ENCODE measurements at places on chromosomes 7 and 10.

GRCh38 chr7:20554072-20554471, 61.4 kb upstream of the ABCB5 start:
- no peak for DNase-seq

DNA sequence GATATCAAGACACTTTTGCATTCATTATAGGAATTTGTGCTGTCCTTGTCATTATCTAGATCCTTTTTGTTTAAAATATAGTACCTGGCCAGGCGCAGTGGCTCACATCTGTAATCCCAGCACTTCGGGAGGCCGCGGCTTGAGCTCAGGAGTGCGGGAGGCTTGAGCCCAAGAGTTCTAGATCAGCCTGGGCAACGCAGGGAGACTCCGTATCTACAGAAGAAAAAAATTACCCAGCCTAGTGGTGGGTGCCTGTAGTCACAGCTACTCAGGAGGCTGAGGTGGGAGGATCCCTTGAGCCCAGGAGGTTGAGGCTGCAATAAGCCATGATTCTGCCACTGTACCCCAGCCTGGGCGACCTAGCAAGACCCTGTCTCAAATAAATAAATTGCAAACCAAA, 621 bp upstream of the MORN4 start:
- DNase-seq, result peak; percentile 38

DNA sequence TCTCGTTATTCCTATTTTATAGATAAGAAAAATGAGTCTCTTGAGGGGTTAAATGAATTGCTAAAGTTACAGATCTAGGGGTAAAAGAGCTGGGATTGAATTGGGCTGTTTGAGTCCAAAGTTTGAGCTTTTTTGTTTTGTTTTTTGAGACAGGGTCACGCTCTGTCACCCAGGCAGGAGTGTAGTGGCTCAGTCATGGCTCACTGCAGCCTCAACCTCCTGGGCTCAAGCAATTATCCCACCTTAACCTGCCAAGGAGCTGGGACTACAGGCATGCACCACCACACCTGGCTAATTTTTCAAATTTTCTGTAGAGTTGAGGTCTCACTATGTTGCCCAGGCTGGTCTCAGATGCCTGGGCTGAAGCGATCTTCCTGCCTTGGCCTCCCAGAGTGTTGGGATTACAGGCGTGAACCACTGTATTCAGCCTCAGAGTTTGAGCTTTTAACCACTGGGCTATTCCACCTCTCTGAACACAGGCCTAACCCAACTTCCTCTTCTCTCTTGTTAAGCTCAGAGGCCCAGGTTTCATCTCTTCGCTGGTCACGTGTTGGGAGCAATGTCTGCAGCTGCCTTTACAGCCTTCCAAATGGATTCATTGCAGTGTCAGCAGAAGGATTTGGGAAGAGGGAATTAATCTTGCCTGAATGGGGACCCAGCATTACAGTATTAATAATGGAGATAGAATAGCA, 8.0 kb downstream of the SUFU start:
- DNase-seq, result no peak

- DNase-seq, result no peak
Measured at GRCh38 chr7:51142741-51143385, 173.7 kb downstream of the COBL start.

GRCh38 chr10:97157578-97158095, 28.1 kb downstream of the SLIT1 start:
- DNase-seq, result no peak

- no peak for DNase-seq
Measured at GRCh38 chr7:66933469-66933868, 12.4 kb downstream of the TMEM248 start.

DNA sequence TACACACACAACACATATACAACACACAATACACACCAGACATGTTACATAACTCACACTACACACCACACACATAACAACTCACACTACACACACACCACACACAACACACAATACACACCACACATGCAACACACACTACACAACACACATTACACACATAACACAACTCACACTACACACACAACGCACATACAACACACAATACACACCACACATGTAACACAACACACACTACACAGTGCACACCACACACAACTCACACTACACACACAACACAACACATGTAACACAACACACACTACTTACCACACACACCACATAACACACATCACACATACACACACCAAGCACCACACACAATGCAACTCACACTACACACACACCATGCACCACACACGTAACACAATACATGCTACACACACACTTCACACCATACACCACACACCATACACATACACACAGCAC, 166.5 kb downstream of the KCNMA1 start:
- DNase-seq, result no peak

DNA sequence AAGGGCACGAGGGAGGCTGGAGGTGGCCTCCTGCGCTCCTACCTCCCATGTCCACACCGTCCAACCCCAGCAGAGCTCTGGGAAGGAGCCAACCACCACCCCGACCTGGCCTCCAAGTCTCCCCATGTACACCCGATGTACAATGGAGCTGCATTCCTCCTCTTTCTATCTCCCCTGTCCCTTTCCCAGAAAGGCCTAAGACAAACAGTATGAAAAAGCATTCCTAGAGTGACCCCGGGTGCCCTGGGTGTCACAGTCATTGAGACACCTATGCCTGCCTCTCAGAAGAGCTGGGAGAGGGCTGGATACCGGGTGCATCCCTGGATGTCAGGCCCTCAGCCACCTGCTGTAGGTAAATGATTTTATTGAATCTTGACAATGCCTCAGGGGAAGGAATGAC, 248.1 kb downstream of the EMX2 start:
- no peak for DNase-seq

- DNase-seq, result no peak
Measured at GRCh38 chr7:123096976-123097375, 101.5 kb upstream of the TAS2R16 start.

GRCh38 chr7:41207141-41207540, 495.7 kb downstream of the INHBA start:
- no peak for DNase-seq

- no peak for DNase-seq
Measured at GRCh38 chr10:11144626-11145494, 127.2 kb downstream of the CELF2 start.

DNA sequence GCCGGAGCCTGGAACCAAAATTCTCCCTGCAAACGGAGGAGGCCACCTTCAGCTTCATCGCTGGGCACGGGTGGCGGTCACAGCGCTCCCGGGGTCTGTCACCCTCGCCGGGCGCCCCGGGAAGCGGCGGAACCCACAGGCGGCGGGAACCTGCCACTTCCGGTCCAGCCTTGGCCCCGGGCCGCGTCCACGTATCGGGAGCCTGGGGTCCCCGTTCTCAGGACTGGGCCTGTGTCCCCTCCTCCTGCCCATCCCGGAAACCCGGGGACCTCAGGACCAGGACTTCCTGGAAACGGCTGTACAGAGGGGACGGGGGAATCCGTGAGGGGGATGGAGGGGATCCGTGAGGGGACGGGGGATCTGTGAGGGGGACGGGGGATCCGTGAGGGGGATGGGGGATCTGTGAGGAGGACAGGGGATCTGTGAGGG, 25.4 kb downstream of the PDGFA start:
- DNase-seq, result no peak

- no peak for DNase-seq
Measured at GRCh38 chr7:143397710-143398530, 10.7 kb downstream of the EPHA1 start.

DNA sequence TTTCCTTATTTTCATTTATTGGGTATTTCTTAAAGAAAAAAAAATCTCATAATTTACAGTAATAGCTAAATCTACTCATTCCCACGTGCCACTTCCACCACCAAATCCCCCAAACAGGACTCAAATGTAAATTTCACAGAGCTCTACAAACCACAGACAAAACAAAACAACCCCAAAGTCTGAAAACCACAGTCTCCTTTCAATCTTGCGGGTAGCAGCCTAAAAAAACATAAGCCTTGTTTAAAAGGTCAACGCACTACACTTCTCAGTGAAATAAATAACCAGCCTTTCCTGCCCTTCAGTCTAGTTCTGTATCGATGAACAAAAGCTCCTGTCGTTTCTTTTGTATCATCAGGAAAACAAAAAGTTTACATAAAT, 121.8 kb upstream of the AFAP1L2 start:
- no peak for DNase-seq

DNA sequence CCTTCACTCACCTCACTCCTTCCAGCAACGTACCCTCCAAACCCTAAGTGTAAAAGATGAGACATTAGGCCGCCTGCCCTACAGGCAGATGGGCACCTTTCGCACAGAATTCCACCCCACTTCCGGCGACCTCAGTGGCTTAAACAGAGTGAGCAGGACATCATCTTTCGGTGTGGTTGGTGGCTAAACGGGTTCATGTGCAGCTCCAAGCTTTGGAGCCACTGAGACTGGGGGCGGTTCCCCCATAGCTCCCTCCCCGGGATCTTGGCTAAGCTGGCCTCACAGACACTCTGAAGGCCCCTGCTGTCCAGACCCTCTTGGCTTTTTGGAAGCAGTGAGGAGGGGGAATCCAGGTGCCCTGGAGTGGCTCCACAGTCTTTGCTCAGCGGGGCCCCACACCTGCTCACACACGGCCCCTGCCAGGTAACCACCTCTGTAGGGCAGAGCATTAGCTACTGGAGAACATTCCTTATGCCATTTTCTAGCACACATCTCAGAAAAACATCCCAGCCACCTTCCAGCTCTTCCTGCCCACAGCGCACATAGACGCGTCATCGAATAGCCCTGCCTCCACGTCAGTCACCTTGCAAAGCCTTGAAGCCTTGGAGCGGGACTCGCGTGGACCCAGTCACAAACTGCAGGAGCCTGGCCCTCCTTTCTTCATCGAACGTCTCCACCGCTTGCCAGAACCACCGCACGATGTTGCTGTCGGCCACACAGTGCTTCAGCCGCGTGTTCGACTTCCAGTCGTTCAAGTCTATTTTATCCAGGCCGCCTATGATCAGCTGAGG, 108.8 kb downstream of the SMURF1 start:
- DNase-seq, result no peak

DNA sequence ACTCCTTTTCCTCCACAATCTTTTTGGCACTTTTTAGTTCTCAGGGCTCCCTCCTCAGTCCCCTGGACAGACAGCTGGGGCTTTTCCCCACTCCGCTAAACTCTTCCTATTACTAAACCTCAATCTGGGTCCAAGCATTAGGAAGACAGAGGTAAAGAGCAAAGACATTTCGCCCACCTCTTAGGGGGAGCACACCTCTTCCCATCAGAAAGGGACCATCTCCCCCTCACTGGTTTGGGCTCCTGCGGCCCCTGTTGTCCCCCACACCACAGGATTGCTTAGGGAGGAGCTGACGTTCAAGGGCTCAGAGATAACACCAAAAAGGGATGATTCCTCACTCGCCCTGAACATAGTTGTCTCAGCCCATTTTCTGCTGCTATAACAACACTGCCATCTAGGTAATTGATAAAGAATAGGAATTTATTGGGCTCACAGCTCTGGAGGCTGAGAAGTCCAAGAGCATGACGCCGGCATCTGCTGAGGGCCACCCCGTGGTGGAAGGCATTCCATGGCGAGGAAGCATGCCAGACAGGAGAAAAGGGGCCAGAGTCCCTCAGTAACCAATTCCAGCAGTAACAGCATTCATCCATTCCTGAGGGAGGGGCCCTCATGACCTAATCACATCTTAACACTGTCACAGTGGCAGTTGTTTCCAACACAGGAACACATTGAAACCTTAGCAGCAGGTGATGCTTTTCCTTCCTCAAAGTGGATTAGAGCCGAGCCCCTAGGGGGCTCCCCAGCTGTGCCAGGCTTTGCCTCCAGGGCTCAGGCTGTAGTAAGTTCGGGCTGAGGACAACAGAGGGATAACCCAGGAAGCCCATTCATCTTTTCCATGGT, 209.6 kb downstream of the EBF3 start:
- no peak for DNase-seq

GRCh38 chr7:45161842-45162241, 4.3 kb downstream of the RAMP3 start:
- DNase-seq, result no peak

DNA sequence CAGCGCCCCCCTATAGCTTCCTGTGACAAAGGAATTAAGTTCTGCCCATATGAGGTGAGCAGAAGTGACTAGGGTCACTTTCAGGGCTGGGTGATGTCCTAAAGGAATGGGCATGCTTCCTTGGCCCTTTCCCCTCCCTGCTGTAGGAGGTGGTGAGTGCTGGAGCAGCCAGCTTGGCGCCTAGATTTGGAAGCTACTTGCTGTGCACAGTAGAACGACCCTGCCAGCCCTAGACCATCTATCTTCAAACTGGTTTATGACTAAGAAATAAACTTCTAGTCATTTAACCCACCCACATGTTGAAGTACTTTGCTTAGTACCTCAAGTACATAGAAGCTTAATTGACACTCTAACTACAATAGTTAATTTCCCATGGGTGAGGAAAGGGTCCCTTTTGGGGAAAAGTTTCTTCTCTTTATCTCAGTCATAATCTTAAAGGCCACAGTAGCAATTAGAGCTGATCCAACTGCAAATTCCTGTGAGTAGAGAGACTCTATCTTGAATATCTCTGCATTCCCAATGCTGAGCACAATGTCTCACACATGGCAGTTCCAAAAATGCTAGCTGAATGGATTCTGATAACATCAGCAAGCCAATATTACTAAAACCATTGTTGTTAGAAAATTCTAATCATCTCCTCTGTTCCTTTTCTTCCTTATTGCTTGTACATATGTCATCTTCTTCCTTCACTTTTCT, 227.2 kb downstream of the RELN start:
- no peak for DNase-seq

DNA sequence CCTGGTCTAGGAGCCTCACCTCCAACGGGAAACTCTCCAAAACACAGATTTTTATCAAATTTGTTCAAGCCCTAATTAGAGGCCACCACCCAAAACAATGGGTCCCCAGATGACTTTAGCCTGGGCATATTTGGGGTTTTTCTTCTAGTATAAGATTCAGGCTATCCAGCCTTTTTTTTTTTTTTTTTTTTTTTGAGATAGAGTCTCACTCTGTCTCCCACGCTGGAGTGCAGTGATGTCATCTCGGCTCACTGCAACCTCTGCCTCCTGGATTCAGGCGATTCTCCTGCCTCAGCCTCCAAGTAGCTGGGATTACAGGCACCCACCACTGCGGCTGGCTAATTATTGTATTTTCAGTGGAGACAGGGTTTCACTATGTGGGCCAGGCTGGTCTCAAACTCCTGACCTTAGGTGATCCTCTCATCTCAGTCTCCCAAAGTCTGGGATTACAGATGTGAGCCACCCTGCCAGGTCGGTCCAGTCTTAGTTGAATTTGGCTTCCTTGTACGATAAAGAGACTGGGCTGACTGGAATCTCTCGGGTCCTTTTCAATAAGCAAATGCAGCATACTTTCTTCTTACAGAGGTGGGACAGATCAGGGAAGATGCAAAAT, 91.4 kb upstream of the KLF6 start:
- no peak for DNase-seq

DNA sequence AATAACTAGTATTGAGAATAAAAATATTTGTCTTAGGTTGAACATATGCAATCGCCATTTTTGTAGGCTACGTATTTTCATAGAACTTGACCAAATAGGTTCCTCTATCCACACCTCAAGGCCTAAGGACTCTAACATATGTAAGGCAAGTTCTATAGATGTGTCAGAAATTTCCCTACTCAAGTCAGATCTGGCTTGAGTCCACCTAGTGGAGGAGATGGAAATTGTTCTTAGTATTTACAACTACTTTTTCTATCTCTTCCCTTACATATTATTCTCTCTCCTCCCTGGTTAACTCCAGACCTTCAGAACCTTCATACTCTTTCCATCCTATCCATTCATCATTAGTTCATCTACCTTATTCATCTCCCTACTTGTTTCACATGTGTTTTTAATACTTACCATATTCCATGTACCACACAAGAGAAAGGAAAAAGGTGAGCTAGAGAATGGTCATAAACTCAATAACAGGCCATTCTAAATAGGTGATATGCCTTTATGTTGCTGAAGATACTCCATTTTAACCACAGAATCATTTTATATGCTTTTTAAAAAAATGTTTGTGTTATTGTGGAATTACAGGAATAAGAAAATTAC, 174.5 kb upstream of the HDAC9 start:
- no peak for DNase-seq
